ENCODE measurements at places on chromosomes 7 and 10.
A peak's percentile ranks its signal among the peaks of the same experiment; 100 is the strongest.

GRCh38 chr10:15408557-15408956, 37.5 kb upstream of the FAM171A1 start:
- DNase-seq = no peak

DNA sequence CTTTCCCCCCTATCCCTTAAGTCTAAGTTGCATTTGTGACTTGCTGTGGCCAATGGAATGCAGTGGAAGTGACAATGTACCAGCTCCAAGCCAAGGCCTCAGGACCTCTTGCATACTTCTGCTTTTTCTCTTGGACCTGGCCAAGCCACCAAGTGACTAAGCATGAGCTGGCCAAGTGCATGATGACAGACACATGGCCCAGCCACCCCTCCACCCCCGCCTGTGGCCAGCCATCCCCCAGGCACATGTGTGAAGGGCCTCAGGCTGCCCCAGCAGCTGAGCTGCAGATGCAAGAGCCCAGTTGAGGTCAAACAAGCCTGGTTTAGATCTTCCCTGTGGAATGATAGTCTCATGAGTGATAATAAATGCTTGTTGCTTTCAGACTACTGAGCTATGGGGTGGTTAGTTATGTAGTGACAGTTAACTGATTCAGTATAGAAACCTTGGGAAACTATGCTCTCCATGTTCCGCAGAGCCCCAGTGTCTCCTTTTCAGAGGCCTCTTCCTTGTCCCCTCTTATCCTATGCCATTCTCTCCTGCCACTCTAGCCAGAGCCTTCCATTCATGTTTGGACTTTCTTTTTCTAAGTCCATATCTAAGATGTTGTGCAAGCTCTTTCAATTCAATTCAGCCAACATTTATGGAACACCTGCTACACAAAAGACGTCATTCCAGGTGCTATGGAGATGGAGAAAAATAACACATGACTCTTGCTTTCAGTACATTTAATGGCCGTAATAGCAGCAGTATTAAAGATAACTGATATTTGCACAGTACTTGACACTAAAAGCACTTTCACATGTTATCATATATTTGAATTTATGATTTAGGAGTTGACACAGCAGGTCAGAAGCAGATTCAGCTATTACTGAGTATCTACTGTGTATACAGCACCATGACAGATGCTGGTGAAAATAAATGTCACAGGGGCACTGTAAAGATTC, 55.5 kb upstream of the LOXL4 start:
- DNase-seq = no peak

DNA sequence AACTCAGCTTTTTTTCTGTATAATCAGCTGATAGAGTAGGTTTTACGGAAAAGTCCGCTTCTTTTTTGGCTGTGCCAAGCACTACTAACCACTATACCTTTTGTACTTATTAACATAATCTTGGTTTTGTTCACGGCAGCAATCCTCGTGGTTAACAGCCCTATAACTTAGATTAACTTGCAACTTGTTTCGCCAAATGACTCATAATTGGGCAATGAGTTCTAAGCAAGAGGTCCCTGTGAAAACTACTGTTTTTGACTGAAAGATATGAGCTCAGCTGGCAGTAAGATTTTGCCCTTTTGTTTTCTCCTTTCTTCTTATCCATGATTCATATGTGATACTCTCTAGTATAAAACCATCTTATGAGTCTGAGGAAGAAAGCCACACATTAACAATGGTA, 345.0 kb upstream of the PCDH15 start:
- no peak for DNase-seq

DNA sequence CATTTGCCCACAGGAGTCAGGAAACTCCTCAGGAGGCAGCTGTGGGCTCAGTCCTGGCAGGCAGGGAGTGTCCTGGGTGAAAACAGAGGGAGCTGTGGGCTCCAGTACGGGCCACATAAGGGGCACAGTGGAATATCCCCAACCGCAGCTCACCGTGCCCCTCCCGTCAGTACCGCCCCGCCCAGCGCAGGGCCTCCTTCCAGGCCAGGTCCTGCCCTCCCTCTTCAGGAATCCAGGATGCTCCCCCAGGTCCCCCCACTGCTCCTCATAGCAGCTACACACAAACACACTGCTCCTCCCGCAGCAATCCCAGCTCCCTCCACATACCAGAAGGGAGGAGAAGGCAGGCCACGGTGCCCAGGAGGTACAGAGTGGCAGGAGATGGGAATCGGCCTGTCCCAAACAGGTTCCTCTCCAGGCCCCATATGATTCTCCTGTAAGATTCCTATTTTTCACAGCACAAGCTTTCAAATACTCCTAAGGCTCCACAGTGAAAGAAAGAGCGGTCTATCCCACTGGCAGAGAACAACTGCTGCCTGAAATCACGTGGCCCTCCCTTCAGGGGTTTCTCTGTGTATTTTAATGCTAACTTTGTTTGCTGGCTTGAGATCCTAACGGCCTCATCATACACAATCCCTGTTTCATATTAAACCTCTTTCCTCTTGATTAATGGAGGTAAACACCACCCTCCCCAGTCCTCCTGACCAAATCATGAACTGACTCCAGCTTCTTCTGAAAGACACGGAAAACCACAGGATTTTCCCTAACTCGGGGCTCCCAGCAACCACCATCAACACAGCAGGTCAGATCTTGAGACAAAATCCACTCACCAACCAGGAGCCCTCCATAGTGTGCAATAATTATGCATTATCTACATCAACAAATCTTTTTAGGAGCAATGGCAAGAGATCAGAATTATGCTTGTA, 178.7 kb downstream of the TNS3 start:
- DNase-seq = no peak

DNA sequence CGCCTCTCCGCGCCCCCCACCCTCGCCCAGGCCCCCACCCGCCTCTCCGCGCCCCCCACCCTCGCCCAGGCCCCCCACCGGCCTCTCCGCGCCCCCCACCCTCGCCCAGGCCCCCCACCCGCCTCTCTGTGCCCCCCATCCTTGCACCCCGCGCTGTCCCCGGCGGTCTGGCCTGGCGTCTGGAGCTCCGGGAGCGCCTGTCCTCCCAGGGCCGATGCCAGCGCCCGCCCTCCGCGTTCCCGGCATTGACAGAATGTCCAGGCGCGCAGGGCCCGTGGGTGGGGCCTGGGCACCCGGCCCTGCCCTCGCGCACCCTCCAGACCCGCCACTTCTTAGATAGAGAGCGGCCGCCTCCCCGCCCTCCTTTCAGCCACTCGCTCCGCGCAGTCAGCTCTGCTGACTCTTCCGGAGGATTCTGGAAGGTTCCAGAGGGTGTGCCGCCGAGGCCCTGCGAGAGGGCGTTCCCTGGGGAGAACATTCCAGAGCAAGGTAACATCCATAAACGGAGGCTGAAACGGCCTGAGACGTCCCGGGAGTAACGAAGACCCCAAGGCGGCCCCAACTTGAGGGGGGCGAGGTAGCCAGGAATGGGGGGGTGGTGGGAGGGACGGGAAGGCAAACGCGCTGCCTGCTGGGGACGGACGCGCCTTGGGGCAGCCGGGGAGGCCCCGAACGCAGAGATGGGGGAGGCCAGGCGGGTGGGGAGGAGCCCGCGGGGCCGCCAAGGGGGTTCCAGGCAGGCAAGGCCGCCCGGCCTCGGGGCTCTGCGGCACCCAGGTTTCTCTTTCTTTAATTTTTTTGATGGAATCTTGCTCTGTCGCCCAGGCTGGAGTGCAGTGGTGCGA, 117.8 kb downstream of the DYNC2I1 start:
- DNase-seq = no peak

- DNase-seq = no peak
Observed at GRCh38 chr10:3832022-3832786, 47.2 kb upstream of the KLF6 start.

DNA sequence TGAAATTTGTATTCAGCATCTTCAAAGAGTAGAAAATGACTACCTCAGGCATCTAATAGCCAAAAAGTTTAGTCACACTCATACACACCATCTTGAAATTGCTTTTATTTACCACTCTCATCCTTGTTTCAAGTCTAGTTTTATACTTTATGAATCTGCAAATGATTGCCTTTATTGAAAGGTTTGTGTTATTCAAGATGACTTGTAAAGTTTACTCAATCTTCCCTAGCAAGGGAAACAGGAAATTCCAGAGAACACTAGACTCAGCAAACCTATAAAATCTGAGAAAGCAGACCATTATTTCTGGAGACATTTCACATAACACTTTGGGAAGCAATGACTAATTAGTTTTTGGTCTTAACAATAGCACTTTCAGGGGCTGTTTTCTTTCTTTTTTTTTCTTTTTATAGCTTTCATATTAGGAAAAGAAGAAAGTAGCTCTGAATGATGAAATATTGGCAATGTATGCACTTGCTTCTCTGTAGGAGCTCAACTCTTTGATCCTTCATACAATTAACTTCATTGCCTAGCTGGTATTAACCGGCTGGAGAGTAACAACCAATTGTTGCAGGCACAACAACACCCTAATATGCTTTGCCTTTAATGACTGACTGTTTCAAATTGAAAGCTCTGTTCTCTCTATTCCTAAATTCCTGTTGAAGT, 68.9 kb upstream of the HDAC9 start:
- no peak for DNase-seq

- no peak for DNase-seq
Observed at GRCh38 chr7:94969434-94970084, 62.2 kb downstream of the PPP1R9A start.

- DNase-seq = peak; percentile 53
Observed at GRCh38 chr7:29970158-29970557, 19.4 kb downstream of the SCRN1 start.

- DNase-seq = no peak
Observed at GRCh38 chr7:28630350-28630749, 218.0 kb downstream of the CREB5 start.

DNA sequence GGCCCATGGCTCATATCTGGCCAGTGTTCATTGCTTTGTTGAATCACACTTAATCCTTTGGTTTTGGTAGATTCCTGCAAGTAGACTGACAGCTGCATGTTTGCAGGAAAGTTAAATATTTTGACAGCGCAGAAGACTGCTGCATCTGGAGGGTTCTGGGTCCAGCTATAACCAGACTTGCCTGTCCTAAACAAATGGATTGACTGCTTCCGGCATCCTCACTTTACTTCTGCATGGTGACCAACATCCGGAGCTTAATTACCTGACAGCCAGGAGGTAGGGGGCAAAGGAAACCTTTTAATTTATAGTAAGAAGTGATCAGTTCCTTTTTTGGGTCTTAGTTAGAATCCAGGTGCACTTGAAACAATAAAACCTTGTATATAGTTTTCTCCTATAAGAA, 263.3 kb downstream of the SNX10 start:
- no peak for DNase-seq

- no peak for DNase-seq
Observed at GRCh38 chr10:24350070-24350921, 141.4 kb downstream of the KIAA1217 start.

- DNase-seq = no peak
Observed at GRCh38 chr7:6200971-6201370, 71.5 kb downstream of the CYTH3 start.

DNA sequence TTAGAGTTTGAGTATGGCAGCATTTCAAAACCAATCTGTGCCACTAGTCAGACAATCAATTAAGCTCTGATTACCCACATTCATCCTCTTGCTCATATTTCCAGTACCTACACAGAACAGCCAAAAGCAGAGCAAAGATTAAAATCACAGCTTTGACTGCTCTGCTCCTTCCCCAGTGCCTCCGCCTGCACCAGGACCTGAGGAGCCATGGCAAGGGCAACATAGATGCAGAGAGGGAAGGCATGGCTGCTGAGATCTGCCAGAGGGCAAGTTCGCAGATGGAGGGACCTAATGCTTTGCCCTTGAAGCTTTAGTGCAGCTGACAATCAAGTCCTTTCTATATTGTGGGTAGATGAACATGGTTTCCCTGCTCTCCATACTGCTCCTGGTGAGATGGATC, 148.1 kb downstream of the HTR7 start:
- DNase-seq = no peak

- no peak for DNase-seq
Observed at GRCh38 chr10:90396721-90397120, 461.1 kb downstream of the HTR7 start.

GRCh38 chr10:108757946-108758345, 1165.4 kb downstream of the XPNPEP1 start:
- DNase-seq = no peak

DNA sequence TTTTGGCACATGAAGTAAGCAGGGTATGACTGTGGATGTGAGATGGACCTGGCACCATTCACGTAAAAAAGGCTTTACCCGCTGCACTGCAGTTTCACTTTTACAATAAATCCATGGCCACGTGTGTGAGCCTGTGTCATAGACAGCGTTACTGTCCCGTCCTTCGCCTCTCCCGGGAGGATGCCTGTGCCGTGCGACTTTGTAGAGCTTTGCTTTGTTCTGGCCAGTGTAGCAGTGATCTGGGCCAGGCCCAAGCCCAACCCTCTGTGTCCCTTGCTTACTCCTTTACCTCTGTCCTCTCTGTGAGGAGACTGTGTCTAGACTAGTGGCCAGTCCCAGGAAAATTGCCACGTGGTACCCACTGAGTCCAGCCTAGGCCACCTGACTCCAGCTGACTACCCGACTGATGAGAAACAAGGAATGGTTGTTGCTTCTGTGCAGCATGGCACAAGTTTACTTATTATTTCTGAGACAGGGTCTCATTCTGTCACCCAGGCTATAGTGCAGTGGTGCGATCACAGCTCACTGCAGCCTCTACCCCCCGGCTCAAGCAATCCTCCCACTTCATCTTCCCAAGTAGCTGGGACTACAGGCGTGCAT, 48.1 kb downstream of the JAKMIP3 start:
- DNase-seq = peak; percentile 68

- DNase-seq = no peak
Observed at GRCh38 chr10:35150308-35150707, 23.7 kb downstream of the CREM start.

- DNase-seq = no peak
Observed at GRCh38 chr7:24854866-24855265, 97.6 kb upstream of the GSDME start.

GRCh38 chr10:43902842-43903241, 254.2 kb upstream of the ZNF32 start:
- no peak for DNase-seq
